Fibroblast of skin of abdomen (primary cell): ENCODE measurements at places on chromosomes 12 and 14.

DNA sequence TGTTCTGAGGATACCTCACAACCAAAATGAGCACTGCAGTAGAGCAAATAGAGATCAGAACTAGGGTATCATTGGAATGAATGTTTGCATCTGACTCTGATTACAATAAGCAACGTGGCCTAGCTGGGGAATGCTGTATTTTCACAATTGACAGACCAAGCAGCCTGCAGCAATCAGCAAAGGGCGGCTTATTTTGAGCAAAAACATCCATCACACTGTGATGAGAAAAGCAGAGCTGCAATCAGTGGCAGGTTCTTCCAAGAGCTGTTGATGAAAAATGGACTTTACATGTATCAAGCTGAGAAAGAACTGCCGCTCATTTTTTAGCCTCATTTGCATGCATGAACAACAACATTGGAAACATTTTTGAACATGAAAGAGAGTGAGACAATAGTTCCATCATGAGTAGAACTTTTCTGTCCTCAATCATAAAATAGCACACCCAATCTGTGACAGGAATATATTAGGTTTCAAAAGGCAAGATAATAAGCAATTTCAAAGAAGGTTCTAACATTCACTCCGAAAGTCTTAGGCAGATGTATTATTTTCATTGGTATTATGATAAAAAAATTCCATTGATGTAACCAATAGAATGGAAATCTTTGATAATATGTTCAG, 249.7 kb upstream of the FBXO33 start:
- peak; percentile 15 for DNase-seq

GRCh38 chr12:97681612-97682504, 219.3 kb downstream of the RMST start:
- no peak for DNase-seq

DNA sequence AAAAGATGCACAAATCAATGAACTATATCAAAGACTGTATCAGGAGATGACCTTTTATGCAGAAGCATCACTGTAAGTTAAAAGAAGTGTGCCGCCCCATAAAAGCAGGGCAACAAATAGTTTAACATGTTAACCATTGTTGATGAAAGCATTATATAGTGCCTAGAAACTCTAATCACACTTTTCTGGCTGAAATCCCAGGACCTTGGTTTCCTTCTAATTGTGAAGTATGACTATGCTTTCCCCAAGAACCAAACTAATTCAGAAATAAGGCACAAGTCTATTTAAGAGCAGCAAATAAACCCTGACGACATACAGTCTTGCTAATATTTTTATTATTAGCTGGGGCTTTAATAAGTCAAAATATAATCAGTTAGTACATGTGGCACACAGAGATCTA, 21.7 kb downstream of the RACGAP1 start:
- no peak for DNase-seq

- DNase-seq = peak; percentile 44
Observed at GRCh38 chr14:87049950-87050349, 943.0 kb downstream of the GALC start.

- no peak for DNase-seq
Observed at GRCh38 chr12:57196439-57196838, 20.2 kb upstream of the NXPH4 start.

DNA sequence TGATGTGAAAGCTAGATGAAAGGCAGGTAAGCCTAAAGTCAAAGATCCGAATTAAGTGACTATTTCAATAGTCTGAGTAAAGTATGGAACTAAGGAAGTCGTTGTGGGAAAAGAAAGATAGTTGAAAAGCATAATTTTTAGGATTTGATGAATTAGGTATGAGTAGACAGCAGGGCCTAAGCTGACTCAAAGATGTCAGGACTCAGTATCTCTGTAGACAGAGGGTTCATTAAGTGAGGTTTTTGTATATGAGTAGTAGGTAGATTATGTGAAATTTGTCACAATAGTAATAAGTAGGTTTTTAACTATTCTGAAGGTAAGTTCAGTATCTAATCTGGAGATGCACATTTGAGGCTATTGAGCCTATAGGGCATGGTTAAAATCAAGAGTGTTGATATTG, 196.4 kb downstream of the RASSF9 start:
- DNase-seq = peak; percentile 63

DNA sequence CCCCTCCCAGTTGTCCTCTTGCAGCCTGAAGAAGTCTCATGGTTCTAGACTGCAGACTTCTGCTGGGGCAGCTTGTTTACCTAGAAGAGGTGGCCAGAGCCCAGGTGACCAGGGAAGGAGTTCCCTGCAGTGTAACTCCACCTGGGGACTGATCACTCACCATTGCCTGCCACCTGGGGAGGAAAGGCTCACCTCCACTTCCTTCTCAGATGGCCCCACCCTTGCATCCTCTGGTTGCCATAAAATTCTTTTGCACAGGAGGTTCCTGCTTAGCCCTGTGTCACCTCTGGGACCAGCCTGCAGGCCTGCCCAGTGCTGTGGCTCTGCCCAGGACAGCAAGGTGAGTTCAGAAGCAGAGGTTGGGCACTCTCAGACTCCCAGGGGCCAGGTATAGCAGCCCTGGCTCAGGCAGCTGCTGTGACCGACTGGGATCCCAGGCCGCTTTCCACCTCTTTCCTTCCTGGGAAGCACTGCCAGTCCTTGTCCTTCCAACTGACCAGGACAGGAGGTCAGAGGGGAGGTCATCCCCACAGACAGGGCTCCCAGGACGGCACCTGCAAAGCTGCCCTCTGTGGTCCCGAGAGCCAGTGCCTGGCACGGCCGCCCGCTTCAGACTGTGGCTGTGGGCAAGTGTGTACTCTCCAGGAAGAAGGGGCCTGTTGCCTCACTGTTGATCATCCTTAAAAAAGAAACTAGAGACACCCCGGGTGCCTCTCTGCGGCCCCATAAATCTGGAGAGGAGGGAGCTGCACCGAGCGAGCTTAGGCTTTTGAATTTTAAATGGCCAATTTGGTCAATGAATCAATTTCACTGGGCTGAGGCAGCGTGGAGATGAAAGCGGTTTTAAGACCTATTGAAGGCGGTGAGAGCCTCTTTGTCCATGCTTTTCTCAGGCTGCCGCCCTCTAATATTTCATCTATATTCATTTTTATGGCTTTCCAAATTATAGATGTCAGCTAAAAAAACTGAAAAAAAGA, 79.5 kb upstream of the C14orf180 start:
- DNase-seq = no peak

DNA sequence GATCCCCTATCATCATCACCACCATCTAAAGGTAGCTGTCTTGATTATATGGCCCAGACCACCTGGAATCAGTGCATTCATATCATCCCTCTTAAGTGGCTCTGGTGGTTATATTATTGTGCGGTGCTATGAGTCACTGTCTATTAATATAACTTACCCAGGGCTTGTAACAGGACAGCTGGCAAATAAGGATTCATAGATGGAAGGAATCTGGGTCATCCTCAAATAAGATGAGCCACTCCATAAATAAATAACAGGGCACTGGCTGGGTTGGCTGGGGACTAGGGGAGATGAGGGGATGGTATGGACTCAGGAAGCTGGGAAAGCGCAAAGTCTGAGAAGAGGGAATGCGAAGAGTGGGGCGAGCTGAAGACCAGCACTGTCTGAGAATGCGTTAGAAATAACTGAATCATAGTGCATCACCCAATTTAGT, 216.1 kb downstream of the NUAK1 start:
- DNase-seq = peak; percentile 85

- DNase-seq = peak; percentile 69
Observed at GRCh38 chr12:27709932-27710591, 570 bp upstream of the MRPS35 start.

DNA sequence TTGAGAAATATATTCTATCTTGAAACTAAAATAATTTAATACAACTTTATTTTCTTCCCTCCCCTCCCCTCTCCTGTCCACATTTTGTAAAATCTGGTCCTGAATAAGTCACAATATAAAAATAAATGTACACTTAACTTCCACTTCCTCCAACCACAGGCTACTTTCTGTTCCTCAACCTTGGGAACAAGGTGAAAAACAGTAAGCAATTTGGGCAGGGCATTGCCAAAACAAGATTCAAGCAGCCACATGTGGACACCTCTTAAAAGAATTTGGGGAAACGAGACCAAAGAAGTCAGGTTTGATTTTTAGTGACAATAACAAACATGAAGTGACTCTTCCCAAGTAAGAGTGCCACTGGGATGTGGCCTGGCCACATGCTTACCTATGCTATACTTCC, 115.7 kb downstream of the PTPRQ start:
- DNase-seq = no peak

DNA sequence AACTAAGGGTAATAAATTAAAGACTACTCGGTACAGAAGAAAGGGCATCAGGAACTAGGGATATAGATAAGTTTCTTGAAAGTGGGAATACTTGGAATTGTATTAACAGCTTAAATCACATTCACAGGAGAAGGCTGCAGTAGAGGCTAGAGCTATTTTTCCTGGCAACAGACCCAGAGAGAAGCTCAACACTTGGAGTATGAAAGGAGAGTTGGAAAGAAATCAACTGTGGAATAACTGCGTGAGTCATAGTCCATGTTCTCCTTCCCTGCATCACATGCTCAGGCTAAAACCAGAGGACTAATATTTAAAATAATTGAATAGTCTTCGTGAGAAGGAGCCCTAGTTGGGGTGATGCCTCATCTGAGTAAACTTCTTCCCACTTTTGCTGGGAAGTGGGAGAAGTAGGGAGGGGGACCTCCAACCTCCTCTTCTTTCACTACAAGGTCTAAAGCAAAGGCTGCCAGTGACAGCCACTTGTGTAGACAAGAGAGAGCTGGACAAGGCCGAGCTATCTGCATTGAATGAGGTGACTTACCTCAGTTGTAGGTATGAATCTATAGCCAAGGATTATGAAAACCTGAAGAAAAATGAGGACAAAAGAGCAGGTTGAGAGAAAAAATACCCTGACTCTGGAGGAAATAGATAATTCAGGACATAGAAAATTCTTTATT, 32.7 kb downstream of the DYRK2 start:
- peak; percentile 98 for DNase-seq

DNA sequence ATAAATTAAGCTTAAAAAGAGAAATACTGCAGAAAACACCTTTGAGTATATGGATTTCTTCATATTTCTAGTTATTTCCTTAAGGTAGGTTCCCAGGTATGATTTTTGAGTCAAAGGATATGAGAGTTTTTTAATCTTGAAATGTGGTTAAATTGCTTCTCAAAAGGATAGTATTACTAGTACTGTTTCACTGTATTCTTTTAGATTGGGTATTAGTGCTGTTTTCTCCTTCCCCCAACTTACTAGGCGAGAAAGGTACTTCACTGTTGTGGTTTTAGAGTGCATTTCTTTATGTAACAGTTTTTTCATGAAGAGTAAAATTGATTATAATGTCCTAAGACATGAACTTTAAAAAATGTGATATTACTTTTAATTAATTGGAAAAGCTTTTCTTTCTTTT, 13.5 kb downstream of the FRS2 start:
- no peak for DNase-seq

GRCh38 chr14:103391048-103391447, 5.8 kb downstream of the MARK3 start:
- peak; percentile 79 for DNase-seq

DNA sequence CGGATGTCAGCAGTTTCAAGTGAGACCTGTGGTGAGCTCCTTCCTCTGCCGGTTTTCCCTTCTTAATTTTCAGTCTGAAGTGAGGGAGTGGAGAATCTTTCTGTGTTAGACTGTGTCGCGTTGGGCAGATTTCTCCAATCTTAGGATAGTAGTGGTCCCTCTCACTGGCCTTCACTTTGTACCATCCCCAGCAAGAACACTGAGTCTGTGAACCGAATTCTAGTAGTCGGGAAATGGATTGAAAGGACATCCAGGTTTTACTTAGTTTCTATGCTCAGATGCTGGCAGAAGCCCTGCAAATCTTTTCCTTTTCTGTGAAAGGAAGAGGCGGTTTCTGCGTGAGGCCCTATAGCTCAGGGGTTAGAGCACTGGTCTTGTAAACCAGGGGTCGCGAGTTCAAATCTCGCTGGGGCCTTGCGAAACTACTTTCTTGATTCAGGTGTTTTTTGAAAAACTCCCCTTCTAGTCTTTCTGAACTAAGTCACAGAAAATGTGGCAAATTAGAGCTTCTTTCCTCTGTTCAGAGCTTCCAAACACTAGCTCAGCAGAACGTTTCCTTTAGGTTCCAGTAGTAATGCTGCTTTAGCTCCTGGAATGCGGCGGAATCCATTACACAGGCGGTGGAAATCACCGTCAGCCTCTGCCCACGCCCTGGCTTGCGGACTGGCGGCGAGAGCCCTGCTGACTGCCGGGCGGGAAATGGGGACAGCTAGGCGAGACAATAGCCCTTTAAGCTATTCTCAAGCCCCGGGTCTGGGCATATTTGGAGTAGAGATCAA, 2.8 kb upstream of the RNASE4 start:
- peak; percentile 90 for DNase-seq

DNA sequence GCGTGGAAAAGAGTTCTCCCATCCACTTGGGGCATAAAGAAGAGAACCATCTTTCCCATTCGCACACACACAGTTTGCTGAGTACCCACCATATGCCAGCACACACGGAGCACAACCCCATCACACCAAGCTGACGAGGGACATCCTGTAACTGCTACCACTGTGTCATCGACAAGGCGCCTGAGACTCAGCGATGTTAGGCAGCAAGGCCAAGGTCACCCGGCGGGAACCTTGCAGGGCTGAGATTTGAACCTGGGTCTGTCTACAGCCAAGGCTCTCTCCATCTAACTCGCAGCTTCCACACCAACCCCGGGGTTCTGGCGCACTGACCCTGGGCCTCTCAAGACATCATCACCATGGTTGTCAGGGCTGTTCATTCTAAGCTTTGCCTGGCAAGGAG, 60.0 kb downstream of the CCDC85C start:
- DNase-seq = no peak
